ENCODE measurements at places on chromosomes 16 and 17. TPM values are rescaled to one million over a fixed set of nuclear protein-coding genes. Genes with fewer than 3 reads are reported as not detected.

DNA sequence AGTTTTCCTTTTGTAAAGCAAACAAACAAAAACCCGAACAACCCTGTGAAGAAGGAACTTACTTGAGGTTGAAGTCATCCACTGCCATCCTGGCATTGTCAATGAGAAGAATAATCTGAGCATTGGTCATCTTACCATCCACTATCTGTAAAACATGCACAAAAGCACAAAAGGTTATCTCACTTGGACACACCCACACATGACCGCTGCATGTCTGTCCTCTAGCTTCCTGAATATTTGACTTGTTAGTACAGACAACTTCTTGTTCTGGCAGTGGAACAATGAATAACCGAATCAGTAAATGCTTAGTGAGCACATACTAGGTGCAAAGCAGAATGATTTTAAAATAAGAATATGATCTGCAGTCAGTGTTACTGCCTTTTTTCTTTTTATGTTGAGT is 6.1 kb downstream of the KRT23 start:
- no peak overlapping the region for H3K27ac ChIP-seq
- peaks cover 21% of the 10 kb centered on the region for H3K27me3 ChIP-seq
- no peaks in the 10 kb centered on the region for H3K36me3 ChIP-seq
- no peak overlapping the region for H3K4me3 ChIP-seq
- H3K4me1 ChIP-seq, result no peaks in the 10 kb centered on the region

Gene TEKT5
- polyA plus RNA-seq, result 0.16 TPM

Gene ULK2
- 26.7 TPM for polyA plus RNA-seq

Gene RNF43
- polyA plus RNA-seq, result 0.03 TPM

Gene FBXL20
- polyA plus RNA-seq, result 4.8 TPM

DNA sequence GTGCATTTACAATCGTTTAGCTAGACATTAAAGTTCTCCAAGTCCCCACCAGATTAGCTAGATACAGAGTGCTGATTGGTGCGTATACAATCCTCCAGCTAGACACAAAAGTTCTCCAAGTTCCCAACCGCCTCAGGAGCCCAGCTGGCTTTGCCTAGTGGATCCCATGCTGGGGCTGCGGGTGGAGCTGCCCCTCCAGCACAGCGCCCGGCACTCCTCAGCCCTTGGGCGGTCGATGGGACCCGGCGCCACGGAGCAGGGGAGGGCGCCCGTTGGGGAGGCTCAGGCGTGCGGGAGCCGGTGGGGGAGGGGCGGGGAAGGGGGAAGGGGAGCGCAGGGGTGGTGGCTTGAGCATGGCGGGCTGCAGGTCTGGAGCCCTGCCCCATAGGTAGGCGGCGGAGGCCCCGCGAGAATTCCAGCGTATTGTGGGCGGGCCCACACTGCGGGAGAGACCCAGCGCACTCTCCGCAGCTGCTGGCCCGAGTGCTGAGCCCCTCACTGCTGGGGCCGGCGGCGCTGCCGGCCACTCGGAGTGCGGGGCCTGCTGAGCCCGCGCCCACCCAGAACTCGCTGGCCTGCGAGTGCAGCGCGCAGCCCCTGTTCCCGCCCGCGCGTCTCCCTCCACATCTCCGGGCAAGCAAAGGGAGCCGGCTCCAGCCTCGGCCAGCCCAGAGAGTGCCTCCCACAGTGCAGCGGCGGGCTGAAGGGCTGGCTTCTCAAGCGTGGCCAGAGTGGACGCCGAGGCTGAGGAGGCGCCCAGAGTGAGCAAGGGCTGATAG is 907.5 kb downstream of the CDH8 start:
- no peaks in the 10 kb centered on the region for H3K27me3 ChIP-seq
- no peaks in the 10 kb centered on the region for H3K36me3 ChIP-seq
- no peak for DNase-seq
- no peak overlapping the region for H3K4me3 ChIP-seq
- no peak overlapping the region for H3K27ac ChIP-seq
- no peaks in the 10 kb centered on the region for H3K4me1 ChIP-seq

Gene ALOX12B
- not detected for polyA plus RNA-seq

DNA sequence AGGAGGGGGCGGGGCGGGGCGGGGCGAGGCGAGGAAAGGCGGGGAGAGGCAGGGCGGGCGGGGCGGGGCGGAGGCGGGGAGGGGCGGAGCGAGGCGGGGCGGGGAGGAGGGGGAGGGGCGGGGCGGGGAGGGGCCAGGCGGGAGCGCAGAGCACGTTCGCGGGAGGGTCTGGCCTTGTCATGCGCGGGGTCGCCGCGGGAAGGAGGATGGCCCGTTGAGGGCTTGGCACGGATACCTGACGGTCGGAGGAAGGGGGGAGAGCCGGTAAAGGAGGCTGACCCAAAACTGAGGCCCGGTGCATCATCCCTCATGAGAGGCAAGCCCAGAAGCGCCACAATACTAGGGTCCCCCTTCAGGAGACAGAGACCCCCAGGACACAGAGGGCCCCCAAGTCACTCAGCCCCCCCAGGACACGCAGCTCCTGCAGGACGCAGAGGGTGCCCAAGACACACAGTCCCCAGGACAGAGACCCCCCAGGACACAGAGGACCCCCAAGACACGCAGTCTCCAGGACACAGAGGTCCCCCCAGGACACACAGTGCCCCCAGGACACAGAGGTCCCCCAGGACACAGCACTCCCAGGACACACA is 593 bp upstream of the WDR45B start:
- H3K27me3 ChIP-seq, result no peaks in the 10 kb centered on the region
- H3K36me3 ChIP-seq, result peaks cover 7% of the 10 kb centered on the region
- peak overlapping the region; percentile 9 for H3K4me3 ChIP-seq
- peaks cover 6% of the 10 kb centered on the region for H3K4me1 ChIP-seq
- no peak overlapping the region for H3K27ac ChIP-seq

Gene PDP2
- polyA plus RNA-seq, result 4.4 TPM

GRCh38 chr17:13182854-13183253 is 165.0 kb upstream of the ELAC2 start:
- no peak overlapping the region for H3K27ac ChIP-seq
- DNase-seq, result no peak
- no peaks in the 10 kb centered on the region for H3K27me3 ChIP-seq
- no peaks in the 10 kb centered on the region for H3K36me3 ChIP-seq

Gene ADAM11
- polyA plus RNA-seq, result 0.78 TPM

Gene ADGRG1
- 45.6 TPM for polyA plus RNA-seq

Gene C17orf107
- 0.86 TPM for polyA plus RNA-seq

Gene ANKS4B
- not detected for polyA plus RNA-seq
